ENCODE measurements at places on chromosomes 2 and 18.

GRCh38 chr18:50880119-50880465 is 1.2 kb downstream of the ME2 start:
- no peak for DNase-seq

GRCh38 chr2:159243529-159243928 is 43.0 kb downstream of the WDSUB1 start:
- no peak for DNase-seq

- no peak for DNase-seq
Measured at GRCh38 chr2:239058766-239059165, 210.9 kb downstream of the TWIST2 start.

- no peak for DNase-seq
Measured at GRCh38 chr2:136223274-136223673, 105.3 kb upstream of the CXCR4 start.

DNA sequence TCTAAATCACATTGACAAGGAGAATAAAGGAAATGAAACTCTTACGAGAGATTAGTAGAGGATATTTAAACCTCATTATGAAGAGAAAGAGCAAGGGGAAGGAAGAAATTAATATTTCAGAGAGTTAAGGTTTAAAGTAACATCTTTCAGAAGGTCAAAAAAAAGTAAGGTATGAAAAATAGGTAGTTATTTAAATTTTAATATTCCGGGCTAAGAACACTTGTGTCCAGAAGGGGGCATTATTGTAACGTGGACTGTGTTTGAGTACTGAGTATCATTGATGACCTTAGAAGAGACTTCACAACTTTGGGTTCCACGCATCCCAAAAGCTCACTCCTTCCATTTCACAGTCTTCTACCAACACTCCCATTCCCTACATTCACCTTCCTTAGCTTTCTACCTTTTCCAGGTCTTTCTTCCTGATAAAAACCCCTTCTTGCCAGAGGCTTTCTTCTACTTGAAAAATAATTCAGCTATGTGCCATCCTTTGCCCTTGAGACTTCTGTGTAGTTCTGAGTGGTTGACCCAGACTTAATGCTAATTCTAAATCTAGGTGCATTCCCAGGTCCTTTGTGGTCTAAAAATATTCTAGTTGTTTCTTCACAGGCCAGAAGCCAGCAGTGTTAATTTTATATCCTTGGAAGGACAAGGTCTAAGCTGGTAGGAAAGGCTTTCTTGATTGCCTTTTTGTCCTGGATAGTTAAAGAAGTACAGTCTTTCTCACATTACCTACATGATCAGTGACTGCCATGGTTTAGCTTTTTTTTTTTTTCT is 16.5 kb downstream of the DYNC1I2 start:
- no peak for DNase-seq

All from right cardiac atrium (tissue), 5 donors.